ENCODE measurements at places on chromosomes 12 and 14. TPM values are rescaled to one million over a fixed set of nuclear protein-coding genes. Genes with fewer than 3 reads are reported as not detected.

- DNase-seq, result no peak
Measured at GRCh38 chr14:24167469-24168114, 4.3 kb upstream of the REC8 start.

CCDC38 gene
- total RNA-seq, result not detected

GRCh38 chr12:100187857-100188519 is 12.6 kb upstream of the ACTR6 start:
- DNase-seq, result no peak

RASSF8 gene
- 29.2 TPM for total RNA-seq

- DNase-seq, result no peak
Measured at GRCh38 chr12:105256921-105257320, 20.9 kb upstream of the APPL2 start.

DNA sequence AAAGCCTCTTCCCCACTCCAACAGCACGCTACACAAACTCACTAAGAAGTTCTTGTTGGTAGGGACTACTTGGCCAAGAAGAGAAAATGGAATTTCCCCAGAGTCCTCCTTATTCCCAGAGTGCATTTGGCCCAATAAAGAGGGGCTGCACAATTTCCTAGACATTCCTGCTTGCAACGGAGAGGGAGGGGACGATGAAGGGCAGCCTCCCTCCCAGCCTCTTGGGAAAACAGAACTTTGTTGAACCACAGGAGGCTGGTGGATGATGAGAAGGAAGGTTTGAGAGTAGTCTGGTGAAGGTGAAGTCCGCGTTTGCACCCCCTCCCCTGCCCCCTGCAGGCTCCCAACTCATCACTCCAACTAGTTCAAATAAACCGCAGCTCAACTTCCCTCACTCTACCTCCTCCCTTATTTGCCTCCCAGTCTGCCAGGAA is 19.1 kb upstream of the TBX3 start:
- no peak for DNase-seq

DNA sequence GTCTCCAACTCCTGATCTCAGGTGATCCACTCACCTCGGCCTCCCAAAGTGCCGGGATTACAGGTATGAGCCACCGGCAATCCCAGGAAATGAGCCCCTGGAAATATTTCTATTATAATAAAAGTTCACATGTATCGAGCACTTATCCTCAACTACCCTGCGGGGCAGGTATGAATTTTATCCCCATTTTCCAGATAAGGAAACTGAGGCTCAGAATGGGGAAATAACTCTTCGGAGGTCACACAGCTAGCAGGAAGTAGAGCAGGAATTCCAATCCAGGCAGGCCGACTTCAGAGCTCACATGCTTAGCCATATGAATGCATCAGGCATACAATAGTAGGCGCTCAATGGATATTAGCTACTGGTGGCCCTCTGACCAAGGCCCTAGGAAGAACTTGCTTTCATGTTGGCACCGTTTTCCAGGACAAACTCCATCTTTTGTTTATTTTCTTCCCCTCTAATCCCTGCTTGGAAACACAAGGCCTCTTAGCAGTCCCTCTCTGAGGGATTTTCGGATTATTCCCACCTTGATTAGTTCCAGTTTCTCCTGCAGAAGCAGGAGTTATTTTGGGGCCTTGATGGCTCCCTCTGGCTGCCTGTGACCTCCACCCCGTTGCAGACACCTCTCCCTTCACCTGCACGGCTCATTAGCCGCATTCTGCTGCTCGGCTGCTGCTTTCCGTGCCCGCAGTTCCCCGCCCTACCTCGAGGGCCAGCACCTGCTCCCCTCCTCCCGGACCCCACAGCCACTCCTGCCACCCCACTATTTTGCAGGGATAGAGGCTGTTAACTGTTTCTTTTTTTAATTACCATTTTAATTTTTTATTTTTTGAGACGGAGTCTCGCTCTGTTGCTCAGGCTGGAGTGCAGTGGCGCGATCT is 18.7 kb upstream of the POP5 start:
- no peak for DNase-seq

GRCh38 chr12:100166232-100166631 is 23.6 kb upstream of the BLTP3B start:
- DNase-seq, result no peak

DNA sequence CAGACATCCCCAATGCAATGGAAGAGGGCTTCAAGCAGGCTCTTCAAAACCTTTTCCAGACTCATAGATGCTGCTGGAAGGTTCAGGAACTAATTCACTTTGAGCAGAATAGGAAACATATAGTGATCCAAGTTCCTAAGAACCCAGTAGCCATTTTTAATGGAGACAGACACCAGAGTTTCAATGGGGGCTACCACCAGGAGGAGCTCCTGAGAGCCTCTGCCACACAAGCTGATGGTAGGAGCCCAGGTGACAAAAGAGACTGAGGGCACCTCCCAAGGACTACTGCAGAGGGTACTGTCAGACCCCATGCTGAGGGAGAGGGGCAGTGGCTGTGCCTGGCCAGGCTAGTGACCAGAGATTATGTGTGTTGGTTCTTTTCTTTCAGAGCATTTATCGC is 45.9 kb downstream of the IFNG start:
- DNase-seq, result no peak

- DNase-seq, result peak; percentile 14
Measured at GRCh38 chr14:66139432-66139831, 346.7 kb upstream of the CCDC196 start.

GRCh38 chr14:92523752-92524151 is 10.2 kb downstream of the RIN3 start:
- no peak for DNase-seq

CHGA gene
- not detected for total RNA-seq

ASPG gene
- 12.0 TPM for total RNA-seq

GRCh38 chr14:90299408-90299807 is 32.3 kb downstream of the NRDE2 start:
- peak; percentile 53 for DNase-seq

DNA sequence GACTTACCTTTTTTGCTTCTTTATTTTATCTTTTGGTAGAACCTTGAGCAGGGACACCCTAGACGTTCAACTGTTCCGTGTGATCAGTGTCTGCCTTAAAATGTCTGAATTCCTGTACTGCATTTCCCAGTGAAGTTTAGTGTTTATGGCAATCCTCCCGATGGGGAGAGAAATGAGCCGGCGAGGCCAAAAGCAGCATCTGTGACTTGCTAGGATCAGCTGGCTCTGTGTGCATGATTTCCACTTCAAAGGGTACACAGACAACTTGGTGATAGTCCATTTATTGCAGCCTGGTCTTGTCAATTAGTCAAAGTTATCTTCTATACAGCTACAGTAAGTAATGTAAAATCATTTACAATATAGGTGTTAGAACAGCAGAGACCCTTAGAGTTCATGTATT is 768.5 kb downstream of the DIO2 start:
- no peak for DNase-seq

RASSF9 gene
- 15.2 TPM for total RNA-seq

CGRRF1 gene
- 18.0 TPM for total RNA-seq

All from heart right ventricle (tissue), 16 donors.